ENCODE measurements at places on chromosomes 4 and X.

GRCh38 chr4:175988511-175988910 lies 77.1 kb upstream of the WDR17 start:
- no peak for DNase-seq

DNA sequence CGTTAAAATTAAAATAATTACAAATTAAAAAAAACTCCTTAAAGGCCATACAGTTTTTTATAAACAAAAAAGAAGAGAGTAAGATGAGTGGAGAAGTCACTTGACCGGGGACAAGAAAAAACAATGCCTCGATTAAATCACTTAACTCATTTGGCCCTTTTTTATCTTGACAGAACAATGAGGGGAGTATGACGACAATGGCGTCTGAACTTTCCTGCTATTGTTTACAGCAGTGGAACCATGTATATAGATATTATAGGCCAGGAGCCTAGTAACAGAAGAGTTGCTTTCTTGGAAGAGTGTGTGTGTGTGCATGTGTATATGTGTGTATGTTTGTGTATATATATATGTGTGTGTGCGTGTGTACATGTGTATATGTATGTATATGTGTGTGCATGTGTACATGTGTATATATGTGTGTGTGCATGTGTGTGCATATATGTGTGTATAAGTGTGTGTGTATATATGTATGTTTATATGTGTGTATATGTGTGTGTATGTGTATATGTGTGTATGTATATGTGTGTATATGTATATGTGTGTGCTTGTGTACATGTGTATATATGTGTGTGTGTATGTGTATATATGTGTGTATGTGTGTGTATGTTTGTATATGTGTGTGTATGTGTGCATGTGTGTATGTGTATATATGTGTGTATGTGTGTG lies 153.4 kb upstream of the FAT1 start:
- no peak for DNase-seq

GRCh38 chr4:24704149-24704548 lies 91.2 kb upstream of the SOD3 start:
- no peak for DNase-seq

DNA sequence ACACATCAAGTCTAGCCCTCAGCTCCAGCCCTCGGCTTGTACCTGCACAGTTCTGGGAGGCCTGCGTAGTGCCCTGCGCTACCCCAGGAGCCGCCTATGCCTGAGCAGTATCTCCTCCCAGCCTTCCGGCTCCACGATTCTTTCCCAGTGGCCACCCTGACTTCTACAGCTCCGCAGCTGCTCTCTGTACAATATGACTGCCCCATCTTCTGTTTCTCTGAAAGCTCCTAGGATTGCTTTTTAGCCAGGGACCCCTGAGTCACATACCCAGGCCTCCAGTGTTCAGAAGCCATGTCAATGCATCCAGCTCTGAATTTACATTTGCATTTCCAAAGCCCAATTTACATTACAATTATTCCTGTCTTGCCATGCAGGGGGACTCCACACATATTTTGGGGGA lies 135.5 kb downstream of the PJA1 start:
- DNase-seq = no peak

- no peak for DNase-seq
These were observed 680.8 kb downstream of the RPA4 start for GRCh38 chrX:97564496-97564895.

DNA sequence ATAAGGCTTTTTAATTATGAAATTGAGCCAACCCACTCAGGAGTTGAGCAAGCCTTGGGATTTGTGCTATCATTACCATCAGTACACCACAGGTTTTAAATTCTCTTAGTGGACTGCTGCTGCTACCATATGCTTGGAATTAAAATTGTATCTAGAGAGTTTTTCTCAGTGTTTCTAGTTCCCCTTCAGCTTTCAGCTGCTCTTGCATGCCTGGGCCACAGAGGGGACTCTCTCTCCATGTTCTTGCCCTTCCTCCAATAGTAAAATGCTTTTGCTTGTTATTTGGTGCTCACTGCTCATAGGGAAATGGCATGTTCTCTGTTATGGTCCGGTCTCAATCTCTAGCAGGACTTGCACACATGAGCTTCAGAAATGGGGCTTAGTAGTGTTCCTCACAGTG lies 101.9 kb downstream of the IGSF1 start:
- DNase-seq = no peak

- no peak for DNase-seq
These were observed 293.6 kb upstream of the FAT4 start for GRCh38 chr4:125021189-125021588.

DNA sequence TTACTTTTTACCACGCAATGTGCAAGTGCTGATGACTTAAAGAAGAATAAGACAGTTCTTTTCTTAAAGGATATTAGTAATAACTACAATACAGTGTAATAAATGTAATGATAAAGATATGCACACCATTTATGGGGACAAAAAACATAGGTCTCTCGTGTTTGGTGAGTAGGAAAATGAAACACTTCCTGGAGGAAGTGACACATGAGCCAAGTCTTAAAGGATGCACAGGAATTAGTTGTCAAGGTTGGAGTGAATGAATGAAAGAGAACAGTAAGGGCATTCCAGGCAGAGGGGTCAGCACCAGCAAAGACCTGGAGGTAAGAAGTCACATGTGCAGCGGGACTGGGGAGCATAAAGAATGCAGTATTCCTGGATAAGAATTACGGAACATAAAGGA lies 112.7 kb downstream of the SH3RF1 start:
- DNase-seq = no peak

DNA sequence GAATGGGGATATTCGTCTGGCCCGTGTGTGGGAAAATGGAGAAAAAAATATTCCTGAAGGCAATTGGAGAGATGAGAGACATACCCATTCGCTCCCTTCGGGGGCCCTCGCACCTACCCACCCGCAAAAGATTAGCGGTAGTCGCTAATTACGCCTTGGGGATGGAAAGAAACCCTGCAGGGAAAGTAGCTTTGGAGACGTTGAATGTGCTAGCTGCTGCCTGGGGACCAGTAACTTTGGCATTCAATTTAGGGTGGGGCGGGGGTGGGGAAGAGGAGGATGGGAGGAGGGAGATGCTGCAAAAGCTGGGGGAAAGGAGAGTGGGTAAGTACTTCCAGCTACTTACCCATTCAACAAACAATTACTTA lies 407 bp upstream of the ZC4H2 start:
- DNase-seq = no peak

DNA sequence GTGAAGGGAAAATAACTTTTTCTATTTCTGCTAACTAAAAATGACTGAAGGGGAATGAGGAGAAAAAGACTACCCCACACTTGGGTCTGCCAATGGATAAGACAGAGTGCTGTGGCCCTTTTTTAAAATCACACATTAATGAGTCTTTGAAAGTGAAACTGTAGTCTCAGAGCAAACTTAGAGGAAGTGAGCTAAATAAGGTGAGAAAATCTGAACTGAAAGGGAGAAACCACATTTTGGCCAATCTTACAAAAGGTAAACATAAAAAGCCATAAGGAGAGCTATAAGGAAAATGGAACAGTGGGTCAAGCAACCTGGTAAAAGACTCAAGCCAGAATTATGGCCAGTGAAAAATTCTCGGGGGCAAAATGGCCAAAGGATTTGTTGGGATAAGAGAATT lies 755.1 kb upstream of the IGFBP7 start:
- no peak for DNase-seq

- DNase-seq = no peak
These were observed 102.6 kb upstream of the C1GALT1C1 start for GRCh38 chrX:120732461-120732860.

DNA sequence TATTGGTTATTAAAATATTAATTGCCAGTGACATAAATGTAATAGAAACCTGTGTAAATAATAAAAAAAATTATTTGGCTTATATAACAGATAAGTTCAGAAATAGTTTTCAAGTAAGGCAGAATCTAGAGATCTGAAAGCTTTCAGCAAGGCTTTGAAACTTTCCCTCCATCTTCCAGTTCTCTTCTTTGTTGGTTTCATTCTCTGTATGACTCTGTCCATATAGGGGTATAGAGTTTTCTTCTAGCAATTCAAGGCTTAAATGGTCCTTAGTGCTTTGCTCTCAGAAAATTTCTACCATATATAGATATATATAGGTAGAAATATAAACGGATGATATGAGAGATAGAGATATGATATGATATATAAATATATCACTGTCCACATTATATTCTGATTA lies 160.5 kb upstream of the GABRA2 start:
- no peak for DNase-seq
